Endothelial cell (in vitro differentiated cells): ENCODE measurements at places on chromosomes 16 and 17. TPM values are rescaled to one million over a fixed set of nuclear protein-coding genes. Genes with fewer than 3 reads are reported as not detected.

- DNase-seq = no peak
- no peak overlapping the region for H3K27ac ChIP-seq
- H3K4me1 ChIP-seq = peaks cover 44% of the 10 kb centered on the region
- peaks cover 3% of the 10 kb centered on the region for H3K27me3 ChIP-seq
- H3K4me3 ChIP-seq = no peak overlapping the region
- H3K36me3 ChIP-seq = no peaks in the 10 kb centered on the region
Observed at GRCh38 chr16:20874088-20874581, 26.0 kb downstream of the DCUN1D3 start.

DNA sequence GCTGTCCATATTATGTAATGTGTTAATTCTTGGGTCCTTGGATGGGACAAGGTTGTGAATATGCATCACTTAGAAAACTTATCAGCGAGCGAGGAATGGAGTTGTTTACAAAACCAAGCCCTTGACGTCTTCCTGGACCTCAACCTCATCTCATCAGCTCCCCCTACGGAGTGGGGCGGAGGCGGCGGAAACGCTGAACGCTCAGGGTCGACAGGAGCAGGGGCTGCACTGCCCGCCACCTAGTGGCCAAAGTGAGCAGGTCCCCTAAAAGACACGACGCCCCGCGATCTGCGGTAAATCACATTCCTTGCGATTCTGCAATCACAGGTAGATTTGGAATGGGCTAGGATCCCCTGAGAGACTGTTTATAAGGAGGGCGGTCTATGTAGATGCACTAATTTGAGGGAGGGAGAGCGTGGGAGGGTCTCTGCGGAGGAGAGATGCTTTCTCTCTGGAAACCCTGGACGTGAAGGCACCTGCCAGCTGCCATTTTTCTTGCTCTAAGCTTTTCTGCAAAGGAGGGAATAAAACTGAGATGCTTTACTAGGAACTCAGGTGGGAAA is 5.4 kb upstream of the ICAM2 start:
- no peaks in the 10 kb centered on the region for H3K36me3 ChIP-seq
- peaks cover 26% of the 10 kb centered on the region for H3K4me1 ChIP-seq
- no peak overlapping the region for H3K27ac ChIP-seq
- peak overlapping the region; percentile 45 for H3K4me3 ChIP-seq
- peak; percentile 80 for DNase-seq
- H3K27me3 ChIP-seq = no peaks in the 10 kb centered on the region

- H3K4me1 ChIP-seq = no peaks in the 10 kb centered on the region
- H3K4me3 ChIP-seq = no peak overlapping the region
- no peaks in the 10 kb centered on the region for H3K27me3 ChIP-seq
- H3K27ac ChIP-seq = no peak overlapping the region
- no peaks in the 10 kb centered on the region for H3K36me3 ChIP-seq
- no peak for DNase-seq
Observed at GRCh38 chr16:17032332-17032731, 438.4 kb downstream of the XYLT1 start.

- peaks cover 4% of the 10 kb centered on the region for H3K27me3 ChIP-seq
- peaks cover 34% of the 10 kb centered on the region for H3K4me1 ChIP-seq
- peak overlapping the region; percentile 46 for H3K27ac ChIP-seq
- no peak overlapping the region for H3K4me3 ChIP-seq
- peaks cover 10% of the 10 kb centered on the region for H3K36me3 ChIP-seq
Observed at GRCh38 chr16:47392081-47392480, 68.8 kb downstream of the ITFG1 start.

DNA sequence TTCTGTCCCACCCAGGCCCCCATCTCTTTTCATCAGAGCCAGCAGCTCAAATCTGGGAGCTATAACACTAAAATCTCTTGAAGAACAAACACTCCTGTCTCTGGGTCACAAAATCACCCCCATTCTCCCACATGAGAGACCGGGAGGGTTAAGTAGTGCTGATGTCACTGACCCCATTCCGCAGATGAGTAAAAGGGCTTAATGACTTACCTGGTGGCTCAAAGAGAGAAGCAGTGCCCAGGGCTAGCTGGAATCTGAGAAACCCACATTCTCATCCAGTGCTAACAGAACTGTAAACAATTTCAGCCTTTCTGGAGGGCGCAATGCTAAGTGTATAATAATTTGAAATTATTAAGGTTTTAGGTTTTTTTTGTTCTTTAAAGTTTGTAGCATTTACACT is 26.3 kb upstream of the LHX1 start:
- no peak overlapping the region for H3K4me3 ChIP-seq
- peaks cover 3% of the 10 kb centered on the region for H3K27me3 ChIP-seq
- no peak overlapping the region for H3K27ac ChIP-seq

GRCh38 chr16:71848622-71849021 is 2.8 kb downstream of the ATXN1L start:
- peaks cover 36% of the 10 kb centered on the region for H3K36me3 ChIP-seq
- DNase-seq = no peak
- peak overlapping the region; percentile 3 for H3K27ac ChIP-seq

- H3K27ac ChIP-seq = no peak overlapping the region
- H3K4me1 ChIP-seq = peaks cover 7% of the 10 kb centered on the region
- H3K4me3 ChIP-seq = no peak overlapping the region
- peak; percentile 38 for DNase-seq
- no peaks in the 10 kb centered on the region for H3K36me3 ChIP-seq
- H3K27me3 ChIP-seq = no peaks in the 10 kb centered on the region
Observed at GRCh38 chr17:48181653-48182052, 74.1 kb downstream of the SNX11 start.

DNA sequence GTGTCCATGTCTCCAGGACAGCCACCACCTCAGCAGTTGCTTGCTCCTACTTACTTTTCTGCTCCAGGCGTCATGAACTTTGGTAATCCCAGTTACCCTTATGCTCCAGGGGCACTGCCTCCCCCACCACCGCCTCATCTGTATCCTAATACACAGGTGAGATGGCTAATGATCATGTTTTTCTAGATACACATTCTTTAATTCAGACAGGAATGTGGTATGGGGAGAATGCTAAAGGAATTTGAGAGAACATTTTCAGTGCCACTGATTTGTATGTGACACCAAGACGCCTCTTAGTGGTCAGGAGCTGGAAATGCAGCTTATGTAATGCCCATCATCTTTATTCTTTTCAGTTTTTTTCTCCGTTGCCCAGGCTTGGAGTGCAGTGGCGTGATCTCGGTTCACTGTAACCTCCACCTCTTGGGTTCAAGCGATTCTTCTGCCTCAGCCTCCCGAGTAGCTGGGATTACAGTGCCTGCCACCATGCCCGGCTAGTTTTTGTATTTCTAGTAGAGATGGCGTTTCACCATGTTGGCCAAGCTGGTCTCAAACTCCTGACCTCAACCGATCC is 8.9 kb upstream of the RAPGEFL1 start:
- peak overlapping the region; percentile 91 for H3K27ac ChIP-seq
- no peak for DNase-seq
- H3K4me1 ChIP-seq = peaks cover 4% of the 10 kb centered on the region
- H3K4me3 ChIP-seq = no peak overlapping the region

- H3K27ac ChIP-seq = peak overlapping the region; percentile 40
- no peak for DNase-seq
- H3K27me3 ChIP-seq = peaks cover 6% of the 10 kb centered on the region
- peaks cover 54% of the 10 kb centered on the region for H3K4me1 ChIP-seq
- peaks cover 6% of the 10 kb centered on the region for H3K36me3 ChIP-seq
Observed at GRCh38 chr17:28042721-28043291, 329 bp downstream of the NLK start.

- peaks cover 7% of the 10 kb centered on the region for H3K4me1 ChIP-seq
- H3K27me3 ChIP-seq = peaks cover 3% of the 10 kb centered on the region
- H3K4me3 ChIP-seq = no peak within 1 kb of the TSS
- no peak within 1 kb of the TSS for H3K27ac ChIP-seq
Observed at GRCh38 chr16:57372372-57373116, at the start of gene CX3CL1. CX3CL1 (plus strand) TSS chr16:57372490; CDS start chr16:57372569, 79 bp downstream.

GRCh38 chr17:60345233-60345632 is 46.7 kb downstream of the USP32 start:
- no peak overlapping the region for H3K4me3 ChIP-seq
- peaks cover 19% of the 10 kb centered on the region for H3K36me3 ChIP-seq
- DNase-seq = no peak
- no peak overlapping the region for H3K27ac ChIP-seq
- H3K27me3 ChIP-seq = peaks cover 4% of the 10 kb centered on the region
- peaks cover 3% of the 10 kb centered on the region for H3K4me1 ChIP-seq

DNA sequence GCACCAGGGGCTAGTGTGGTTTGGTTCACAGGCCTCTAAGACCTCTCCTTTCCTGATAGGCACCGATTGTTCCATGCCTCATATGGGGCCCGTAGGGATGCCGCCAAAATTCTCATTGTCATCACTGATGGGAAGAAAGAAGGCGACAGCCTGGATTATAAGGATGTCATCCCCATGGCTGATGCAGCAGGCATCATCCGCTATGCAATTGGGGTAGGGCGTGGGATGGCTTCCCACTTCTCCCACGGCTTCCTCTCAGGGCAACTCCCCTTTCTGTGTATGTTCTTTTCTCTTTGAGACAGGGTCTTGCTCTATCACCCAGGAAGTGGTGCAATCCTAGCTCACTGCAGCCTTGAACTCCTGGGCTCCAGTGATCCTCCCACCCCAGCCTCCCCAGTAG is 5.3 kb downstream of the ITGAX start:
- no peaks in the 10 kb centered on the region for H3K4me1 ChIP-seq
- peaks cover 12% of the 10 kb centered on the region for H3K27me3 ChIP-seq
- H3K4me3 ChIP-seq = no peak overlapping the region
- peaks cover 3% of the 10 kb centered on the region for H3K36me3 ChIP-seq
- no peak overlapping the region for H3K27ac ChIP-seq

DNA sequence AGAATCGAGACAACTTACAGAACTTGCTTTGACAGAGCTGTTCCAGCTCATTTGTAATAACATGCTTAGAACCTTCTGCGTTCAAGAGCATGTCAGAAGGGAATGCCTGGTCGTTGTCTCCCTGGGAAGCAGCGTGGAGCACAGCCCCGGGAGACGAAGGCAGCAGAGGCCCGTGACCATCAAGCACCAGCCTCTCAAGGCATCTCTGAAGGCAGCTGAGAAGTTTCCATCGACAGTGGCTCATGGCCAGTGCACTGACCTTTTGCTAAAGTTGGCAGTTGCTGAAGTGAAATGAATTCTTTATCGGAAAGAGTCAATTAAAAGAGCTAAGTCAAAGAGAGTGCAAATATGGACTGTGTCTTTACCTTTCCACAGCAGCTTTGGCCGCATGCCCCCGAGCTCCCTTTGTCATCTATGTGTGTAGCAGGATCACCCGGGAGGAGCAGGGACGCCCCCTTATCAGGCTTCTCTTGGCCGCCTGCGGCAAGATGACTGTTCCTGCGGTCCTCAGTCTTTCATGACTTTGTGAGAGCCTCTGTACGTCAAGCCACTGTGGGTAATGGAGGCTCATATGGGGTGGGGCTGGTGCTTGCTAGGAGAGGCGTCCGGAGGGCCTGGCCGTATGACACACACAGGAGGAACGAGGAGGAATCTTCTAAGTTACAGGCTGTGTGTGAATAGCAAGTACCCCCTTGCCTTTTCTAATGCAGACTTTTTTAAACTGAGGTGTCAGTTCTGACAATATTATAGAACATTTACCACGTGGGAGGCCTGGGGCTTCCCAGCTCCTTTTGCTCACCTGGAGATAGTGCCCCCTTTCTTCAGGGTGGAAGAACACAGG is 54.2 kb downstream of the LDHD start:
- DNase-seq = no peak
- no peak overlapping the region for H3K4me3 ChIP-seq
- peaks cover 46% of the 10 kb centered on the region for H3K4me1 ChIP-seq

- no peak overlapping the region for H3K4me3 ChIP-seq
- H3K4me1 ChIP-seq = no peaks in the 10 kb centered on the region
- peaks cover 4% of the 10 kb centered on the region for H3K27me3 ChIP-seq
Observed at GRCh38 chr16:89553733-89554132, 6.7 kb upstream of the RPL13 start.

GRCh38 chr16:26838931-26839330 is 227.8 kb upstream of the C16orf82 start:
- DNase-seq = no peak
- H3K27me3 ChIP-seq = peaks cover 4% of the 10 kb centered on the region
- H3K27ac ChIP-seq = no peak overlapping the region
- no peaks in the 10 kb centered on the region for H3K4me1 ChIP-seq

DNA sequence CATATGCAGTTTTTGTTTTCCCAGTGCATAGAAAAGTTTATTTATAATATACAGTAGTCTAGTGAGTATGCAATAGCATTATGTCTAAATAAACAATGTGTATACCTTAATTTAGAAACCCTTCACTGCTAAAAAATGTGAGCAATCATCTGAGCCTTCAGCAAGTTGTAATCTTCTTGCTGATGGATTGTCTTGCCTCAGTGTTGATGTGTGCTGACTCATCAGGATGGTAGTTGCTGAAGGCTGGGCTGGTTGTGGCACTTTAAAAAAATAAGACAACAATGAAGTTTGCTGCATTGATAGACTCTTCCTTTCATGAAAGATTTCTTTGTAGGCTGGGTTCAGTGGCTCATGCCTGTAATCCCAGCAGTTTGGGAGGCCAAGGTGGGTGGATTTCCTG is 13.9 kb upstream of the CAPNS2 start:
- H3K27ac ChIP-seq = no peak overlapping the region
- no peak for DNase-seq
- no peak overlapping the region for H3K4me3 ChIP-seq
- H3K27me3 ChIP-seq = no peaks in the 10 kb centered on the region
- peaks cover 15% of the 10 kb centered on the region for H3K36me3 ChIP-seq

DNA sequence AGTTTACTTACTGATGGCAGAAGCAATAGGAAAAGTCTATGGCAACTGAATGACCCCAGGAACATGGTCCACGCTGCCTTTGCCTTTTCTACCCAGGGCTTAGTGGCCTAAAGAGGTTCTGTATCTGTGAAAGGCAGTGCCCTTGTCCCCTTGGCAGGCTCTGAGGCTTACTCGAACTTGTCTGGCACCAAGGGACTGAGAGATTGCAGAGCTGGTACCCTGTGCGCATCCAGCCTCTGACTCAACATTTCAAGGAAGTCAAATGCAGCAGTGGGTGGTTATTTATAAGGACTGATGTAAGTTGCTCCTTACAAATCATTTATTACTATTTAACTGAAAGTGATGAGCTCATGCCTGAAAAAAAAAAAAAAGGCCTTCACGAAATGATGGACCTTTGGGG is 299.9 kb upstream of the MYOCD start:
- H3K27me3 ChIP-seq = peaks cover 5% of the 10 kb centered on the region
- H3K27ac ChIP-seq = no peak overlapping the region
- H3K4me3 ChIP-seq = no peak overlapping the region
- DNase-seq = no peak

- H3K27me3 ChIP-seq = peaks cover 11% of the 10 kb centered on the region
- H3K36me3 ChIP-seq = no peaks in the 10 kb centered on the region
- H3K4me1 ChIP-seq = peaks cover 9% of the 10 kb centered on the region
- no peak for DNase-seq
- H3K4me3 ChIP-seq = no peak overlapping the region
Observed at GRCh38 chr17:16981928-16982327, 10.0 kb upstream of the TNFRSF13B start.

GRCh38 chr17:79979816-79980215 is 55.9 kb downstream of the TBC1D16 start:
- DNase-seq = no peak
- no peak overlapping the region for H3K27ac ChIP-seq
- H3K27me3 ChIP-seq = peaks cover 2% of the 10 kb centered on the region
- peaks cover 6% of the 10 kb centered on the region for H3K36me3 ChIP-seq
- peaks cover 17% of the 10 kb centered on the region for H3K4me1 ChIP-seq
- no peak overlapping the region for H3K4me3 ChIP-seq

RGS9 gene
- total RNA-seq = 8.5 TPM

GPR142 gene
- 0.18 TPM for total RNA-seq

TUBB3 gene
- total RNA-seq = 95.7 TPM

PCGF2 gene
- 79.4 TPM for total RNA-seq

SNRNP25 gene
- total RNA-seq = 30.6 TPM

RNF43 gene
- total RNA-seq = 0.56 TPM

PRSS36 gene
- total RNA-seq = 0.74 TPM

SNX11 gene
- 16.6 TPM for total RNA-seq

TOX3 gene
- total RNA-seq = 8.5 TPM
